Naive thymus-derived CD8-positive, alpha-beta T cell (primary cell): ENCODE measurements at places on chromosomes 5 and 9. TPM values are rescaled to one million over a fixed set of nuclear protein-coding genes. Genes with fewer than 3 reads are reported as not detected.

- DNase-seq = peak; percentile 54
Measured at GRCh38 chr5:42912184-42912798, 100.6 kb upstream of the SELENOP start.

DNA sequence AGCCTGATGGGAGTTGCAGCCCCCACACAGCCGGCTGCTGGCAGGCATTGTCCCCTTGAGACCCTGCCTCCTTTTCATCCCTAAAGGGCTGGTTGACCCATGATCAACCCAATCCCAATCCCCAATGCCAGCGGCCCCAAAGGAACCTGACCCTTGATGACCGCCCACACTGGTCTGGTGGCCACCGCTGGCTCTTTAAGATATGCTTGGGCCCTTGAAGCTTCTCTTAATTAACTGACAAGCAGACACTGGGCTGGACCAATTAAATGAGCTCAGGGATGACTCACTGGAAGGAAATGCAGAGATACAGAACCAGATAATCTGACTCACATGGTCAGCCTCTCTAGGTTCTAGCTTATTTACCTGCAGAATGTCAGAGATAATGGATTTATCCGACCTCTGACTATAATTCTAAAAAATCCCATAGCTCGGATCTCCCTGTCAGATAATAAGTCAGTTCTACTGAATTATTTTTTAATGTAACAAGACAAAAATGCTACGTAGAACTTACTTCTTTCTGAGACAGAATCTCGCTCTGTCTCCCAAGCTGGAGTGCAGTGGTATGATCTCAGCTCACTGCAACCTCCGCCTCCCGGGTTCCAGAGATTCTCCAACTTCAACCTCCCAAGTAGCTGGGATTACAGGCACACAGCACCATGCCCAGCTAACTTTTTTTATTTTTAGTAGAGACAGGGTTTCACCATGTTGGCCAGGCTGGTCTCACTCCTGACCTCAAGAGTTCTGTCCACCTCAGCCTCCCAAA, 11.1 kb upstream of the MLANA start:
- DNase-seq = no peak

DNA sequence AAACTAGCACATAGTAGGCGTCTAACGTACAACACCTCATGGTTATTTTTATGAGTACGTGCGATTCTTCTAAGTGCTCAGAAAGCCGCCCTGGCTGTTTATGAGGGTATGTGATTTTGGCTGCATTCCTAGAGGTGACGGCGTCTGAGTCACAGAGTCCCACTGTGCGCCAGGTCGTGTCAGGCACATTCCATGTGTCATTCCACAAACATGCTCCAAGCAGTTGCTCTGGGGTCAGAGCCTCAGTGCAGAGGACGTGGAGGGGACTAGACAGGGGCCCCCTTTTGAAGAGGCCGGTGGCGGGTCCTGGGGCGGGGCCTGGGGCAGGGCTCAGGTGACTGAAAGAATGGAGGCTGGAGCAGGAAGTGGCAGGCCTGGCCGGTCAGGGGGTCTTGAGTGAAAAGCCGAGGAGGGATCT, 51.9 kb downstream of the NEK6 start:
- DNase-seq = no peak

GRCh38 chr5:83090169-83090568, 12.8 kb downstream of the XRCC4 start:
- DNase-seq = no peak

- no peak for DNase-seq
Measured at GRCh38 chr9:78296201-78296892, 578 bp upstream of the PSAT1 start.

- DNase-seq = no peak
Measured at GRCh38 chr5:53067641-53068040, 41.9 kb downstream of the MOCS2 start.

- DNase-seq = no peak
Measured at GRCh38 chr5:37112383-37112991, 136.7 kb downstream of the CPLANE1 start.

DNA sequence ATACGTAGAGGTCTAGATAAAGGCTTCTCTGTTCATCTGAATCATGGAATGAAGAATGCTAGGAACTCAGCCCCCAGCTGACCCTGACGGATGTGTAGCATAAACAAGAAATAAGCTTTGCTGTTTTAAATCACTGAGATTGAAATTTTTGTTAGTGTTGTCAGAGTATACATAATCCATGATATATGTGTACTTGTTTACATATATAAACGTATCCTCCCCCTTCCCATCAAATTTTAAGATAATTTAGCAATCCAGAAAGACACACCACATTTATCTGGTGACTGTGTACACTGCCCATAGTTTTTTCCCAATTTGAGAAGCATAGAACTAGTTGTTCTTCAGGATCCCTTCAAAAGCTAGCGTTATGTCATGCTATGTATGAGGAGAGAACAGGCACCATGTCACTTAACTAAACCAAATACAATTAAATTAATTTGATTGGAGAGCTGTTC, 80.8 kb upstream of the OSMR start:
- DNase-seq = no peak

GRCh38 chr5:12237837-12238575, 333.8 kb upstream of the CTNND2 start:
- DNase-seq = no peak

- DNase-seq = no peak
Measured at GRCh38 chr5:78792345-78793055, 143.9 kb upstream of the LHFPL2 start.

The ITK gene
- total RNA-seq = 490 TPM

GRCh38 chr9:88680041-88680440, 145.1 kb downstream of the NXNL2 start:
- no peak for DNase-seq

The RNF180 gene
- not detected for total RNA-seq

- no peak for DNase-seq
Measured at GRCh38 chr5:174149989-174150388, 104.5 kb downstream of the NSG2 start.

- no peak for DNase-seq
Measured at GRCh38 chr9:119556129-119556875, 187.1 kb upstream of the BRINP1 start.

The ALDOB gene
- not detected for total RNA-seq

DNA sequence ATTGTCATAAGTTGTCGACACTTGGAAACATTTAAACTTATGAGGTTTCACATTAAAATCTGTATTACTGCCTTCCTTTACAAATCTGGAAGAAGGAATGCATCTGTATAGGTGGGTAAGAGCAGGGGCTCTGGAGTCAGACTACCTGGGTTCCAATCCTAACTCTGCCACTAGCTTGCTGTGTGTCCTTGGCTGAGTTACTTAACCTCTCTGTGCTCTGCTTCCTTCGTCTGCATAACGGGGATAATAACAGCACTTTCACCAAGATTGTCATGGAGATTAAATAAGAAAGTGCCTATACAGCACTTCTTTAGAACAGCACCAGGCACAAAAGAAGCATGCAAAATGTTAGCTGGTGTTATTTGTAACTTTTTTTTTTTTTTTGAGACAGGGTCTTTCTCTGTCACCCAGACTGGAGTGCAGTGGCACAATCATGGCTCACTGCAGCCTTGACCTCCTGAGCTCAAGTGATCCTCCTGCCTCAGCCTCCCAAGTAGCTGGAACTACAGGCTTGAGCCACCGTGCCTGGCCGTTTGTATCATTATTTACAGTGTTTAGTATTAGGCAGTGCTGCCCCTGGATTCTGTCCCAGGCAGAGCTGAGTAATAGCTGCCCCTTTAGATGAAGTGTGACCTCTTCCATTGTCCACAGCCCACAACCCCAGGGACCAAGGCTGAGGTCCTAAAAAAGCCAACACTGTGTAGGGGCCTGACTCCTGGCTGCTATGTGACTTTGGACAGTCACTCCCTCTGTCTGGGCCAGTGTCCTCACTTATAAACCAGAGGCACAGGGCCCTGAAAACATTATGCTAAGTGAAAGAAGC, 25.4 kb upstream of the TTLL11 start:
- no peak for DNase-seq

DNA sequence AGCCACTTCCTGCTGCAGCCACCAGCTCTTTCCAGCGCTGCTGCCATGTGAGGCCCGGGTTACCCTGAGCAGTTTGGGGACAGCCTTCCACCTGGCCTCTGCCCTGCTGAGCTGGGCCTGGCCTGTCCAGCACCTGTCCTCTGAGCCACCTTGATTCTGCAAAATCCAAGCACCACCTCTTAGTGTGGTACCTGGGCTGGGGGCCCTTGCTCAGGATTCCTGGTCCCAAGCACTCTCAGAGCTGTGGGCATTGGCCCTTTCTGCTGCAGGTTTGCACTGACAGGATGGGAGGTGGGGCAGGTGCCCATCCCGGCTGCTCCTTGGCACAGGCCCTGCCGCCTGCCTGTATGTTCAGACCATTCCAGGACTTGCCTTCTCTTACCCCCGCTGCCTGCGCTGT, 309.2 kb upstream of the IRX4 start:
- no peak for DNase-seq

The TMEM171 gene
- total RNA-seq = not detected

GRCh38 chr5:157342822-157343402, 77.0 kb downstream of the CYFIP2 start:
- DNase-seq = no peak

The PCA3 gene
- total RNA-seq = not detected

GRCh38 chr5:124330595-124331220, 415.7 kb downstream of the ZNF608 start:
- no peak for DNase-seq

The SPEF2 gene
- total RNA-seq = 13.7 TPM

GRCh38 chr9:101639311-101639710, 44.5 kb upstream of the PPP3R2 start:
- no peak for DNase-seq

- DNase-seq = no peak
Measured at GRCh38 chr5:174323878-174324281, 278.4 kb downstream of the NSG2 start.
